HTR-8/SVneo (cell line): ENCODE measurements at places on chromosomes 6 and 20.
A peak's percentile ranks its signal among the peaks of the same experiment; 100 is the strongest.

DNA sequence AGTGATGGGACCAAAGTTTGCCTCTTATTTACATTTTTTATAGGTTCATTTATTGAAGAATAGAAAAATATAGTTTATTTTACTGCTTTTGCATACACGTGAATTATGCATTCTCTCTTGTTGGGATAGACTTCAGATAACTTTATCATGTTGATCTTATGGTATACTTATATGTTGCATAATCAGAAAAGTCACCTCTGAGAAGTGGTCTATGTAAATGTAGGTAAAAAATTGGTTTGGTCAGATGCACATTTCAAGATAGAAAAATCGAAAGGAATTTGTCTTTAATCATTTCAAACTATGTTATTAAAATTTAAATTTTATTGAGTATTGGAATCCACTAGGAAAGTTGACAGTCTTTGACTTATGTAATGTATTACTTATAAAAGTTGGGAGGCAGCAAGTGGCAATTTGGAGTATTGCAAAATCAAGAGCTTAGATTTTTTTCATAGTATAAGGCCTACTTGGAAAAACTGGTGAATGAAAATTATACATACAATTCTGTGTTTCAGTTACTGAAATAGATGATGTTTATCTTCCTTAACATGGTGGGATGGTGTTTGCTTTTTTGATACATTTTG, 2.4 kb downstream of the PHF3 start:
- DNase-seq: no peak

- DNase-seq: no peak
Observed at GRCh38 chr6:127933852-127934840, 33.3 kb upstream of the THEMIS start.

DNA sequence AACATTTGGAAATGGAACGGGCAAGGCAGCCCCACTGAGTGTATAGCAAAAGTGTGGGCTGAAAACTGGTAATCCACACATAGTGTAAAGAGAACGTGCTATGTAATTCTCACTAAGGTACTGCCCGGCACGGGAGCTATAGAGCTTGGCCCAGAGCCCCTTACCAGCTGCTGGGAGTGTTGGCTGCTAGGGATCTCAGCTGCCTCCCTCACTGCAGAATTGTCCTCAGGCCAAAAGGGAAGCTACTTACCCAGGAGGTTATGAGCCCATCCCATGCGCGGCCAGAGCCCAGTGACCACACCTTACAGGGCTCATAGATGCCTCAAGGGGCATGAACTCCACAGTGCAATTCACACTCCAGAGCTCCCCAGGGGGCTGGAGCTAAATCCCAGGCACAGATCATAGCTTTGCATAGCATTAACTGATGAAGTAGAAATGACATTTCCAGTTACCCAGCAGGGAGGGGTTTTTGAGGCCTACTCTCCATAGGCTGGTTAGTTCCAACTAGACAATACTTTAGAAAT, 56.8 kb downstream of the LINC00237 start:
- no peak for DNase-seq

DNA sequence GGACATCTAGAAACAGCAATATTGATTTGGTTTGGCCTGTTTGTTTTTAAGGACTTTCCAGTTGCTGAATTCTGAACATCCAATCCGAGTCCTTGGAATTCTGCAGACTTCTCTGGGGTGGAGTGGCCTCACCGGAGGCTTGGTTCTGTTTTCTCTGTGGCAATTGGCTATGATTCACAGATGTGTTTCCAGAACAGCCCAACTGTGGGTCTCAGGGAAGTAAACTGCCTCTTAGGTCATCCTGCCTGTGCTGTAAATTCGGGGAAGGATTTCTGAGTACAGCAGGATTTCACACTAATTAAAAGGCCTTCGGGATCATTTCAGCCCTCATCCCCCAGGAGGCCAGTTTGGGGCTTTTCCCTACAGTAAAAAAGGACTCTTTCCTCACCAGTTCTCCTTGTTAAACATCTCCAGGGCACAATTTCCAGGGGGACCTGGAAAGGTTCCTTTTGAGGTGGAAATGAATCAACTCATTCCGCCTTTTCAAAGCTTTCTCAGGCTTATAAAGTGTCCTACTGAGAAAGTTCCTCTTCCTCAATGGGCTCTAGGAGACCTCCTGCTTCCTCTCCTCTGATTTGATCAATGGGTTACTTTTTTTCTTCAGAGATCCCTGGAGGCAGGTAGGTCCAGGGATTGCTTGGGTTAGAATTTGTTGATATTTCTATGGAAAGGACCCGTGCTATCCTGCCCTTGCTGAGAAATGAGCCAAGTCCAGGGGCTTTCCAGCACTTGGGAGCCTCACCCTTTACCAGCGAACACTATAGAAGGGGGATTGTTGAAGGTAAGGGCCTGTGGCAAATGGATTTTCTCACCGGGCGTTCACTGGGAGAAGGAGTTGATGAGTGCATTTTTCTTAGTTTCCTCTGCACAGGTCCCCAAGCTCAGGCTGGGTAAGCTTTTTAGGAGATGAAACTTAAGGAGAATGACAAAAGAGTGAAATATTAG, 114.6 kb downstream of the CLIC5 start:
- no peak for DNase-seq

- peak; percentile 74 for DNase-seq
Observed at GRCh38 chr20:43658069-43658722, 8.7 kb upstream of the MYBL2 start.

- no peak for DNase-seq
Observed at GRCh38 chr20:8005033-8005432, 14.5 kb downstream of the TMX4 start.

- no peak for DNase-seq
Observed at GRCh38 chr6:122140031-122140430, 259.4 kb upstream of the HSF2 start.

DNA sequence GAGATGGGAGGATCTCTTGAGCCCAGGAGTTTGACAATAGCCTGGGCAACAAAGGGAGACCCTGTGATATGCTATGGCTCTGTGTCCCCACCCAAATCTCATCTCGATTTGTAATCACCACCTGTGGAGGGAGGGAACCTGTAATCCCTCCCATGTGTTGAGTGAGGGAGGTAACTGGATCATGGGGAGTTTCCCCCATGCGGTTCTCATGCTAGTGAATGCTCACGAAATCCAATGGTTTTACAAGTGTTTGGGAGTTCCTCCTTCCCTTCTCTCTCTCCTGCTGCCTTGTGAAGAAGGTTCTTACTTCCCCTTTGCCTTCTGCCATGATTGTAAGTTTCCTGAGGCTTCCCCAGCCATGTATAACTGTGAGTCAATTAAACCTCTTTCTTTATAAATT, 3.4 kb downstream of the NUDT3 start:
- no peak for DNase-seq

GRCh38 chr6:137218917-137219663, at the start of gene IFNGR1:
Gene IFNGR1, minus strand, starts transcription at chr6:137219385. Its CDS starts 58 bp downstream, at chr6:137219327.
- DNase-seq: peak; percentile 90

- DNase-seq: no peak
Observed at GRCh38 chr20:59632541-59633113, 28.3 kb downstream of the PHACTR3 start.

- no peak for DNase-seq
Observed at GRCh38 chr20:24724982-24725533, 224.0 kb upstream of the CST7 start.

- no peak for DNase-seq
Observed at GRCh38 chr20:4233520-4233919, 218.2 kb upstream of the RNF24 start.

DNA sequence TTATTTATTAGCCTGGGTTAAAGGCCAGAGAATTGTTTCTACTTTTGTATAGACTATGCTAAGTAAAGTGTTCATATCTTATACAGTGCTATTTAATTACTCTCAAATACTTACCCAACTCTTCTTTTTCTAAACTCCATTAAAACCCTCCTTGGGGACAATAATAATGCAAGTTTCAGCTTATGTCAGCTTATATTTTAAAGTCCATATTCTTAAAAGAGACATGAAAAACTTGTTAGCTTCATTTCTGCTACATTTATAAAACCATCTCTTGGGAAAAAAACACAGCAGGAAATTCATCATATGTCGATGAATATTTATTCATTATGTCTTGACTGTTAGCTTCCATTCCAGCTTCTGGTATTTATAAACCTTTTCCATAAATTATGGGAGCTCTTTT, 71.9 kb upstream of the SDHAF4 start:
- no peak for DNase-seq

GRCh38 chr6:143707697-143708096, 29.9 kb downstream of the PHACTR2 start:
- no peak for DNase-seq

DNA sequence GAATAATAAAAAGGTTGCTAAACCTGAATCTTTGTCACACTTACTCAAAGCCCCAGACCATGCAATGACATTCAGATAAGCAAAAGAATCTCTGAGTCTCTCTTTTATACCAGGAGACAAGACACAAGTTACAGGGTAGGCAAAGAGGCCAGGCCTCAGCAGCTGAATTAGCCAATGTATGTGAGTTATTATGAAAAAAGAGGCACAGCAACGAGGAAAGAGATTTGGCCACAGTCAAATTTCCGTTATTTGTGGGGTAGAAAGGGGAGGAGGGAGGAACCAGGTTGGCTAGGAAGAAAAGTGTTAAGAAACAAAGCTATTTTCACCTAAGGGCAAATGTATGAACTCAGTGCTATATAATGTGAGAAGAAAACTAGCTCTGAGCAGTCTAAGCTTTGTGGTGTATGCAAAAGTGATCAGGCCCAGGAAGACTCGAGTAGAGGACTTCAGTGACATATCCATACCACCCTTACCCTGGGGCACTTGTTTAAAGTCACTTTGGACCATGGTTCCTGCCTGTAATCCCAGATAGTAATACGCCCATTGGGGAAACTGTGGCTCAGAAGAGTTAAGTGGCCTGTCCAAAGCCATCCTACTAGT, 19.1 kb downstream of the IPCEF1 start:
- DNase-seq: no peak

DNA sequence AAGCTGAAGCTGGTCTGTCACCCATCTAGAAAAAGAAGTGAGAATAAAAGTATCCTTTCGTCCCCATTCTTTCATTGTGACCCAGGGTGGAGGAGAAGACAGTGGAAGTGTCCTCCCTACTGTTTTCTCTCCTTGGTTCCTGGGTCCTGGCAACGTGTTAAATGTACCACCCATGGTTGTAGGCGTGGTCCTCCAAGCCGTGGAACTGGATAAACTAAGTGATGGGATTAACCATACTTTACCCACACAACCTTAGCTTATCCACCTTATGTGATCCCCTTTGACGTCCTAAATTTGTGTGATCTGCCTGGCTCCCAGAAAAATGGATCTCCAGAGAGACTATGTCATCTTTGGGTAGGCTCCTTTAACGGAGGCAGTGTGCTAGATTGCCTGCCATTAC, 47.4 kb downstream of the HLA-DPB1 start:
- DNase-seq: no peak

DNA sequence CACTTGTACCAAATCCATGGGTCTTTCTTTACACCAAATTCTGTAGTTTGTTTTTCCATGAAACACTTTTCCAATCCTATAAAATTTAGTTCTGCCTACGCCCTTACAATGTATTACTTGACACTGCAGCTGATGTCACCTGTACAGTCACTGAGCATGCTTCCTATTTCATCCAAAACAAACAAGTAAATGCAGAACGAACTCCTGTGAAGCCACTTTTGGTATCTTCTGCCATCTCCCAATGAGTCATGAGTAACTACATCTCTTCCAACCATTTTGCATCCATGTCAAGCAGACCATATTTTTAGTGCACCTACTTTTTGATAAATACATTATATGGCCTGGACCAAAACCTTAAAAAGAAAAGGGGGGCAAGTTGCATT, 42.4 kb downstream of the HDDC2 start:
- DNase-seq: no peak

DNA sequence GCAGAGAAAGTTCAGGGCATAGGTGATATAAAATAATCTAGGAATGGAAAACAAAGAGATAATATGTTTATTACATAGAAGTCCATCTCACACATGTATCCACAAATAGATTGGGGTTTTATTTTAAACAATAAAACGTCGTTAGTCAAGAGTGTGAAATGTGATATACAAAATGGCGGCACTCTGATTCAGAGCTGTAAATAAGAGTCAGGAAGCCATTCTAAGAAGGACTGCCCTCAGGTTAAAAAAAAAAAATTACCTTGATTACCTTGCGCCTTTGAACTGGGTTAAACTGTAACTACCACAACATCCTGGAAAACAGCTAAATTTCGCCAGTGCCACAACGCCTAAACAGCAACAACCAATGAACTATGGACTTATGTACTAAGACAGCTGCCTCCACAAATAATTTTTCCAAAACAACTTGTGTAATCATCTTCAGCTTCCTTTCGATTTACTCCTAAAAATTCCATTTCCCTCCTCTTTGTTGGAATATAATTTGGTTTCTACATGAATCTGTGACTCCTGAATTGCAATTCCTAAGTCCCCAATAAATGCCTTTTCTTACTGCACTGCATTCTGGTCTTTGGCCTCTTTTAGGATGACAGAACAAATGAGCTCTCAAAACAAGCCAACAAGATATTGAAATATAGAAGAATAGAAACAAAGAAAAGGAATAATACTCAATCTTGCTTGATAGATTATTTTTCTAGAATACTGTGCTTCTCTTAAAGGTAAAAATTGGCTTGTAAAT, 1019.5 kb upstream of the MAP3K7 start:
- DNase-seq: no peak

DNA sequence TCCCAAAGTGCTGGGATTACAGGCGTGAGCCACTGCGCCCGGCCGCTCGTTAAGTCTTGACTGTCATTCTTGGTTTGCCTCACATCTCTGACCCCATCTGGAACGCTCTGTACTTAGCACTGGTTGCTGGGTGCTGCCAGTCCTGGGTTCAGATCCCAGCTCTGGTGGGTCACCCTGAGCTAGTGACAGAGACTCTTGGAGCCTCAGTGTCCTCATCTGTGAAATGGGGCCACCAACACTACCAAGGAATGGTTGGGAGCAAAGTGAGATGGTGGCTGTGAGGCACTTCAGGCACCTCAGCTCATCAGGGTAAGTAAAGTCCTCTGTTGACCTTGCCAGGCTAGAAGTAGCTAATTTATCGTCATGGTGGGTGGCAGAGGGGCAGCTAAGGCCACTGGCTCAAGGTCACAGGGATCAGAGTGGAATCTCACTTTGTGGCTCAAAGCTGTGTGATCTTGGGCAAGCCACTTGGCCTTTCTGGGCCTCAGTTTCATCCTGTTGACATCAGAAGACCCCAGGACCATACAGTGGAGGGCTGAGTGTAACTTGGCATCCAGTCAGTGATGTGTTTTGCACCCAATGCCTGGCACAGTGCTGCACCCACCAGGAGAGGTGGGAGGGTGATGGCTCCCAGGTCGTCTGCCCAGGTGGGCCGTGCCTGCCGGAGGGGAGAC, 46.7 kb downstream of the UBE2V1 start:
- DNase-seq: no peak

GRCh38 chr6:54262499-54262898, 45.7 kb upstream of the TINAG start:
- DNase-seq: no peak

DNA sequence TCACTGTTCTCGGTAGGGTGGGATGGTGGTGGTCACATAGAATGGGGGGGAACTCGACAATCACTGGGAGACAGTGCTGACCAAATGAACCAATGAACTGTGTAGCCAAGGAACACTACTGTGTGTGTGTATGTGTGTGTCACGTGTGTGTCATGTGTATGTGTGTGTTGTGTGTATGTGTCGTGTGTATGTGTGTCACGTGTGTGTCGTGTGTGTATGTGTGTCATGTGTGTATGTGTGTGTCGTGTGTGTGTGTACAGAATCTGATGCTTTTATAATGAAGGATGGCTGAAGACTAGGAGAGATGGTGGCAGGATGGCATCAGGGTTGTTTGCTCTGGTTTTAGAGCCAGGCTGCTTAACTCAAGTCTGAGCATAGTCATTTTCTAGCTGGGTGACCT, 99.1 kb upstream of the DUSP22 start:
- no peak for DNase-seq
